AG04450 (cell line): ENCODE measurements at places on chromosomes 2 and 18. TPM values are rescaled to one million over a fixed set of nuclear protein-coding genes. Genes with fewer than 3 reads are reported as not detected.
A peak's percentile ranks its signal among the peaks of the same experiment; 100 is the strongest.

- no peak for DNase-seq
Observed at GRCh38 chr2:1595274-1595673, 149.0 kb downstream of the PXDN start.

Gene RAD51AP2
- polyA plus RNA-seq, result not detected in 2 replicates

Gene APCDD1
- polyA plus RNA-seq, result 0.01 TPM in 1 of 2 replicates, not detected in the other

DNA sequence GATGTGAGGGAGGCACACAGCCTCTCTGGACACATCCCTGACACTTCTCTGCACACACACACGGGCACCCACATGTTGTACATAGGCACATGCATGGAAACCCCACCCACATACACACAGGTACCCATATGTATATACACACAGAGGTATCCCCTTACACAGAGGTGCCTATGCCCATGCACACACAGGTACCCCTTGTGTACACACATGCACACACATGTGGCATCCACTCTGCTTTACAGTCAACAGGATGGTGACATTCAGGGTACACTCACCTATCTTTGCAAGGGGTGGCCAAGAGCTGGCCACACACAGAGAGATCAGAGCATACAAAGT is 59.5 kb downstream of the FAM168B start:
- DNase-seq, result no peak

GRCh38 chr2:240946654-240947053 is 40.5 kb downstream of the CROCC2 start:
- DNase-seq, result no peak

DNA sequence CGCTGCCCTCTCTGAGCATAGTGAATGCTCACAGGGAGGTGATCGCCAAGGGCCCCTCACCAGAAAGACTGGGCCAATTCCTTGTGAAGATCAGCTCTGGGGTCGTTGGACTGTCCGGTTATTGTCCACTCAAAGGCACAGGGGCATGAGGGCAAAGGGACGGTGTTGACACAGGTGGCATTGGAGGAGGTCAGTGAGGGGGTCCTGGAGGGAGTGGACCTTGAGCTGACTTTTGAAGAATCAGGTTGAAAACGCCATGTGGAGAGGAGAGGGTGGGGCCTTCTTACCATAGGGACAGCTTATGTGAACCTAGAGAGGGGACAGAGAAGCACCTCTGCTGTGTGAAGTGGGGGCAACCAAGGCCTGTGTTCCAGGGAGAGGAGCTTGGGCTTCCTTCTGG is 131.5 kb downstream of the TFCP2L1 start:
- no peak for DNase-seq

DNA sequence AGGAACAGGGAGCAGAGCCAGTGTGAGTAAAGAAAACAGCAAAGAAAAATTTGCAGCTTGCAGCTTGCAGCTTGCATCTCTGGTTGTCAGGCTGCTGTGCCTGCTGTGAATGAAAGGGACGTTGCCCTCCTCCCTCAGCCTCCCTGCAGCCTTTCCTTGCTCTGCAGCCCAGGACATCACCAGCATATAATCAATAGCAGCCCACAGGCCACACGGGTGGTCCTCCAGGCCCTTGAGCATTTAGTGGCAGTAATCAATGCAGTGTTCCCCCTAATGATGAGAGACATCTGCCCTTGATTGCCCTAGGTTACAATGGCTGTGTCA is 122.2 kb upstream of the TACR1 start:
- no peak for DNase-seq

Gene IFIH1
- polyA plus RNA-seq, result 2.0 and 2.2 TPM in 2 replicates

DNA sequence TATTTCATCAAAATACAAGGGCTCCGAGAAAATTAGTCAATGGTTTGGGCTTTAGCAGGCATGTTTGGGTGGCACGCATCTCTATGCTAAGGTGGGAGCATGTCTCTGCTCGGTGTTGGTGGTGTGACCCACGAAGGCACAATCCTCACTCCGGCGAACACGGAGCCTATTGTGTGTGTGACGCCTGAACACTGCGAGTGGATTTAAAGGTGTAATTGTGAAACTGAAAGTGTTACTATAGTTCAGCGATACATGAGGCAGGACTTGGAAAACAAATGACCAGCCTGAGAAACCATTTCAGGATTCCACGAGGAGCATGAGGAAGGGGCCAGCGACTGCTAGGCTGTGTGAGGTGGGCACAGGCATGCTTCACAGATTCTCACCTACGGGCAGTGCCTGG is 41.7 kb upstream of the LDLRAD4 start:
- no peak for DNase-seq

DNA sequence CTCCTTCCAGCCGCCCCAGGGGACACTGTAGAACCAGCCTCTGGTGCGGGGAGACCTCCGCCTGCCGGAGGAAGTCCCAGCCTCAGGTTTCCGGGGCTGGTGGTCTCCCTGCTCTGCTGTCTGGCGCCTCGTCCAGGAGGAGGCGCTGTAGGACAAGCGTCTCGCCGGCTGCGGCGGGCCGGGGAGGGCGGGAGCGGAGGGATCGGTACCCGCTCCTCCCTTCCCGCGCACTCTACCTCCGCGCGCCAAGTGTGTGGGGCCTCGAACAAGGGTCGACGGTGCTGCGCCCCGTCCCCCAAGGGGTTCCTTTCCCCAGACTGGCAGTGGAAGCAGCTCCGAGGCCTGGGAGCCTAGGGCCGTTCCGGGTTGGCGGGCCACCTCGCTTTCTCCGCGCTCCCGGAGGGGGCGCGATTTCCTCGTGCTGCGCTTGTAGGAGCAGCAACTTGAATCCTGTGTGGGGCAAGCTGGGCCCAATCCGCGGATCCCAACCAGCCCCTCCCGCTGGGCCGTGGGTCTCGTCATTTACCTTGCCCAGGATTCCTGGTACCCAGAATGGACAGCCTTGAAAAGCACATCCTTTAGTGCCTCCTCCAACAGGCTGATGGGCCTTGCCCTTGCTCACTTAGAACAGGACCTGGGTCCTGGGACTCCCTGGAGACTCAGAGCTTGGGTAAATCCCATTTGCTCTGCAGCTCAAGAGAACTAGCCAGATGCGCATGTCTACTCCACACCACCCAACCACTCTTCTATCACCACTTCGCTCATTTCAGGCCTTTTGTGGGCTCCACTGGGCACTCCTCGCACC is 10.6 kb upstream of the HOXD4 start:
- peak; percentile 4 for DNase-seq

GRCh38 chr18:37712776-37713175 is 147.2 kb upstream of the CELF4 start:
- DNase-seq, result no peak

- DNase-seq, result no peak
Observed at GRCh38 chr2:138536302-138536701, 34.7 kb downstream of the SPOPL start.

- DNase-seq, result no peak
Observed at GRCh38 chr2:154758871-154759270, 60.4 kb downstream of the KCNJ3 start.

DNA sequence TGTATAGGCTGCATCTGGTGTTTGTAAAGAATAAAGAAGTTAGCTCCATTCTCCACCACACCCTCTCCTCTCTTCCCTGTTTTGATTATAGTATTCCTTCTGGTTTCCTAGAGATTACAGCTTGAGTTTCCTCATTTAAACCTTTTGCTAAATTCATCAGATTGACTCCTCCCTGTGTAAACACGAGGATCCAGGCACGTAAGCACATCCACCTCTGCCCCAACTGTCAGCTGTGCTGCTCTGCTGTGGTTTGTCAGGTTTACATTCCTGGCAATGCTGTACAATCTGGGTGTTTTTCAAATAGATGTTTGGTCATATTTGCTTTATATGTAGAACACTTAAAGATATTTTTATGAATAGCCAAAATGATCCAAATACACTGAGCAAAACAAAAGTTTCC is 302.8 kb downstream of the PTGR3 start:
- DNase-seq, result peak; percentile 81

Gene SEMA4C
- 16.8 and 21.4 TPM in 2 replicates for polyA plus RNA-seq

DNA sequence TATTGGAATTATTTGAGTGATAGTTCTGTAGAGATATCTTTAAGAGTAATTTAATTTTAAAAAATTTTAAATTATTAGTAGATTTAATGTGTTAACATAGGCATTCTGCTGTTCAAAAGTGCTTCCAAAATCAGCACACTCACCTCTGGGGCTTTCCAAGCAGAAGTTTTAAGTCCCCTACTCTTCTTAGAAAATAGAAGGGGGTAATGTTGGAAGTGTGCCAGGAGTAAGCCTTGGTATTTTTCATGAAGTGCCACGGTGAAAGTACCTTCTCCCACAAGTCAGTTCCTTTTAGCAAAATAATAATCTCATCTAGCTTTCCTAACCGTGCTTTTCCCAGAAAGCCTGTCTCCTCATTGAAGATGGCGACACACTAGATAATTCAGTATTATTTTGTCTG is 3.9 kb upstream of the TNFRSF11A start:
- DNase-seq, result no peak

DNA sequence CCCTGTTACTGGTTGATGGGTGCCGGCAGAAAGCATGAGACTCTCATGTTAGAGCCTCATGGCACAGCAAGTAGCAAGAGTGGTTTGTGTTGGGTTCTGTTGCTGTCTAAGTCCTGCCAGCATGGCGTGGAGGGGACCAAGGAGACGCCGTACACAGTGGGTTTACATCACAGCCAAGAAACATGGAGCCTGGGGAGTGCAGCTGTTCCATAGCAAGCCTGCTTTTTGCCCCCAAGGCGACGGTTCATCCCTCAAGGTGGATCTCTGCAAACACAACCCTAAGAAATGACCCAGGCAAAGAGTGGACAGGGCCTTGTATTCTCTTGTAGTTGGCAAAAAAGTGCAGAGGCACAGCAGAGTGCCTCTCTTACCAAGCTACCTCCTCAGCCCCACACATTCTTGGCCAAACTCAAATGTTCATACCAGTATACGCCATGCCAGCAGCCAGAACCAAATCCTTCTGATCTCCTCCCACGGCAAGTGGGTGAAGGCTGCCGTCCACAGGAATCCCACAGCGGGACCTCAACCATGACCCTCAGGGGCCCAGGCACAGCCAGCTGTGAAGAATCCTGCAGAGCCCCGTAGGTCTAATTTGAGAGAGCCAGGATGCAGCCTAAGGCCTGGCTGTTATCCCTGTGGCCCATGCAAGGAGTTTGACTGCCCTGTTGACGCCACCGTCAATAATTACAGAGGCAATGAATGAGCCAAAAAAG is 19.0 kb downstream of the SNED1 start:
- no peak for DNase-seq

DNA sequence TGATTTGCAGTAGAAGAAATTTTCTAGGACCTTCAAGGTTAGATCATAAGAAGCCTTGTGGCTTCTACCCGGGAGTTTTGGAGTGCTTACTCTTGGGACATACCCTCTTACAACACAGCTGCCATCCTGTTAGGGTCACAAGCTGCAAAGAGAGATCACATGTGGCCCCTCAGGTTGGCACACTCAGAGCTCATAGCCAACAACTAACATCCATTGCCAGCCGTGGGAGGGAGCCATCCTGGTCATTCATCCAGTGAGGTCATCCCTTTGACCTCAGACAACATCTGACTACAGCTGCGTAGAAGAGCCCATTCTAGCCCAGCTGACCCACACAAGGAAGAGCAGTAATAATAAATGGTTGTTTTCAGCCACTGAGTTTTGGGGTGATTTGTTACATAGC is 76.9 kb upstream of the NABP1 start:
- DNase-seq, result no peak

Gene IL36RN
- not detected in 2 replicates for polyA plus RNA-seq

DNA sequence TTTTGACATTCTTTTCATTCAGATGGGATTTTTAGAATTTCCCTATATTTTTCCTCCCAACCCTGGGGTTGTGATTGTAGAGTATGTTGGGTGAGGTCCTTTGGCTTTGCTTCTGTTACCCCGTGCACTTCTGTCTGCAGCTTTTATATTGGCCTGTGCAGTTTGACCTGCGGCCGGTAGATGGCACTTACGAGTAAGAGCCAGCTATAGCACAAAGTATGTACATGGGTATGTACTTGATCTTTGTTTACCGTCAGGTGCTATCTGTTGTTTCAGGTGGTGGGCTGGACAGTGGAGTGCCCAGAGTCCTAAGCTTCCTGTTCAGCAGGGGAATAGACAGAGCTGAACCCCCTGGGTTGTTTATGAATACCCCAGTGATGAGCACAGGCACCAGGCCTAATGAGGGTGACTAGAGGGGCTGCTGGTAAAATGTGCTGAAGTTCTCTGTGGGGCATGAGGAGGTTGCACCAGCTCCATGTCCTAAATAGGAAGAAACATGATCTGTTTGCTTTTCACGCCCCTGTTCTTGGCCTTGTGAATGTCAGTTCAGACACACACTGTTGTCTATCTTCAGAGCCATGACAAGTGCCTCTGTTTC is 58.9 kb upstream of the THUMPD2 start:
- DNase-seq, result peak; percentile 11

Gene SOX11
- 2.3 and 2.8 TPM in 2 replicates for polyA plus RNA-seq

Gene OTOS
- polyA plus RNA-seq, result not detected in 2 replicates

Gene SPR
- polyA plus RNA-seq, result 17.5 TPM in 2 replicates

Gene NEB
- polyA plus RNA-seq, result 0.06 and 0.14 TPM in 2 replicates

Gene GAL3ST2
- not detected in 2 replicates for polyA plus RNA-seq

DNA sequence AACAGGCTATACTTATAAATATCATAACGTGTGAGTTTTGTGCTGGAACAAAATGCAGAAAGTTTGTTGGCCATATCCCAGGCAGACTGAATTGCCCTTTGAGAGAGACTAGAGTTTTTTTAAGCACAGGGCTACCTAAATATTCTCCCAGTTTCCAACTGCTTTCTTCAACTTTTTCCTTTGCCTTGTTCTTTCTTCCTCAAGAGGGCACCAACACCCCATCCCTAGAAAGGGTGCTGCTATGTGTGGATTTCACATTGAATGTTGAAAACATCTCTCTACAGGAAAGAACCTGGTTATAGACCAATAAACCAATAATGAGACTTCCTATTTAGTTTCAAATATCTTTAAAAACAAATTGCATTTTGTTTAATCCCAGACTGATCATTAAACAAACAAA is 87.9 kb downstream of the ICOS start:
- no peak for DNase-seq
